Ureter (tissue), 1 donor: ENCODE measurements at places on chromosomes 5 and 9.

DNA sequence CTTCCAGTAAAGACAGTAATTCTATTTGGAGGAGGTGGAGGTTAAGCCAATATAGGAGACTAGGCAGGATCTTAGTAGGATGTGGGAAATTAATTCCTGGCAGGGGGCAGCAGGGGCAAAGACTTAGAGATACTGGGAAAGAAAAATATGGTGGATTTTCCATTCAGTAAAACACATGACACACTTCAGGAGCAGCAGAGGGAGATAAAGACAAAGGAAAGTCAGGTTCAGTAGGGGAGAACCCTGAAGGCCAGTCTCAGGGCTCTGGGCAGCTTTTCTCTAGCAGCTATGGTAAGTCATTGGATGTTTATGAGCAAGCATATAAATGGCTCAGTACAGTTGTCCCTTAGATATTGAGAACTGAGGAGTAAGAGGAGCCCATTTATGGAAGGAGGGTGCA, 105.5 kb downstream of the PJA2 start:
- no peak for DNase-seq

GRCh38 chr5:64210866-64211265, 45.2 kb downstream of the RNF180 start:
- no peak for DNase-seq

- DNase-seq = no peak
Observed at GRCh38 chr5:88092358-88092757, 176.3 kb downstream of the TMEM161B start.

- no peak for DNase-seq
Observed at GRCh38 chr9:130805510-130806326, 29.3 kb upstream of the ABL1 start.

DNA sequence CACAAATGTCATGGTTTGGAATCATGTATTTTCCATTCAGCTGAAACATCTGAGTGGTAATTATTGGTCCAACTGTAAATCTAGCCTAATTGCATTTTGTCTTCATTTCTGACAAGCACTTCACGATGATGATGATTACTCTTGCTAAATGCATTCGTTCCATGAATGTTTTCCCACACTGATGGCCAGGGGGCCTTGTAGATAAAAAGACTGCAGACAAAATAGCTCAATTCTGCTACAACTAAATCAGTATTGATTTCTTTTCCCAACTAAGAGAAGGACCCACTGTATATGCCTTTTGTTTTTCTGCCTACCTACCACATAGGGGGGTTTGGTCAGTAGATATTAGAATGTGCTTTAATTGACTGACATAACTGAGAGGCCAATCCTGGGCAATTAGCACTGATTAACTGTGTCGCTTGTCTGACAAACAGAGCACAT, 1351.3 kb upstream of the NUDT12 start:
- no peak for DNase-seq

DNA sequence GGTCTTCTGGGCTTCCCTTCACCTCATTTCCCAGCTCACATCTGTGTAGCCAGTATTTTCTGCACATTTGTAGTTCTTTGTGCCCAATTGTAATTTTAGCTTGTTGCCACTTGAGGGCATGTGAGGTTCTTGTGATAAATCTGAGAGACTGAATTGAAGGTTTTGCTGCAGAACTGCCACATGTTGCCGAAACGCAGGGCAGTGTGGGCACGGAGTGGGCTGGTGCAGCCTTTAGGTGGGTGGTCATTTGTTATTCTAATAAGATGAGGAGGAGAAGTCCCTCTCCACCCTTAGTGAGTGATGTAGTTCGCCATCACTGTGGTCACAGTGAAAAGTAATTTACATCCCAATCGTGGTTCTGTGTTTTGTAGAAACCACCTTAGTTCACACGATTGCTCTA, 21.2 kb downstream of the OTULIN start:
- DNase-seq = no peak

DNA sequence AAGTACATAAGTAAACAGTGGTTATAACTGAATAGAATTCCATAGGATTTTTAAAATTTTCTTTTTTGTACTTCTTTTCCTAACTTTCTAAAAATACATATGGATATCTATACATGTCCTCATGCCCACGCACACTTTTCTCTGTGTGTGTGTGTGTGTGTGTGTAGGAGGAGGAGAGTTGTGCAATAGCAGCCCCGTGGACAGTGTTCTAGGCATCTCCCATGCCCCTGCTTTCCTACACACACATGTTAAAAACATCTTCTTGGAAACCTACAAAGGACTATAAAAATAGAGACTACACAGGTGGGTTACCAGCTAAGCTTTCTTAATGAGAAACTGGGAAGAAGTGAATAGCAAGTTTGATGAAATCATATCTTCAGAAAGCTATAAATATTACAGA, 19.8 kb upstream of the HEXB start:
- DNase-seq = no peak

GRCh38 chr9:104993291-104993963, 65.5 kb upstream of the ABCA1 start:
- DNase-seq = peak; percentile 72

DNA sequence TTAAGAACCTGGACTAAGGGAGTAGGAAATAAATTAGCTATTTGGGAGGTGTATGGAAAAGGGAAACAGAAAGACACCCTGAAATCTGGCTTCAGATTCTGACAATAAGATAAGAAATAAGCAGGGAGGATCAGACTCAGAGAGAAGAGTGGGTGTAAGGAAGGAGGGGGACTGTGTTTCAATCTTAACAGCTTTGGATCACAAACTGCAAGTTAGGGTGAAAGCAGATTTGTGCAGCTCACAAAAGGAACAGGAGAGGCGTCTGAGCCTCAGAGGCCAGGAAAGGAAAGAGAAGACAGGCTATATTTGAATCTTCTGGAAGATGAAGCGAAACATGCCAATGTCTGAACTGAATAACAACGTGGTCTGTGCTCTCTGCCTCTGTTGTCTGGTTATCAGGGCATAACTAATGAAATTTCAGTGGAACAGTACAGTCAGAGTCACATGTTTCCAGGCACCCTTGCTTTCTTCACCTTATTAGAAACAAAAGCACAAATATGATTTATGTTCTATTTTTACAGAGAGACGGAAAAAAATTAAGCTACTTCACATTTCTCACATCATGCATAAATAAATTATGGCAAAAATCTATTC, 26.6 kb downstream of the SGTB start:
- no peak for DNase-seq

DNA sequence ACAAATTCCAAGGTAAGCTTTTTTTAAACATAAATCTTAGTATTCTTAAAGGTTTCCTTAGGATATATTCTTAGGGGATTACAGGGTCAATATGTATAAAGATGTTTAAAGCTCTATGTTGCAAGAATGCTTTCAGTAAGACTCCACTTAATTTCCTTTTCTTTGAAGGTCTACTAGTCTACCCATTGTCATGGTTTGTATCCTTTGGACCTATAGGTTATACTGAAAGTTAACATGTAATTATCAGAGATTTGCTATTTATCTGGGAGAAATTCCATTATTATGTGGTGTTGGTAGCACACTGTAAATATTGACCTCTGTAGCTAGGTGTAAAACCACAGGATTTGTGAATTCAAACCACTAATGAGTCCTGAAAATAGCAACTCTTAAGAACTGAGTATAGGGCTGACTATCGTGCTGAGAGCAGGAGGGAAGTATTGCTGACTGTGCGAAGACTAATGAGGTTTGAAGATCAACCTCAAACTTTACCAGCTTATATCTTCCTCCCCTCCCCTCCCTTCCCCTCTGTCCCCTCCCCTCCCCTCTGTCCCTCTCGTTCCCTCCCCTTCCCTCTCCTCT, 85.6 kb downstream of the GADD45G start:
- DNase-seq = no peak

DNA sequence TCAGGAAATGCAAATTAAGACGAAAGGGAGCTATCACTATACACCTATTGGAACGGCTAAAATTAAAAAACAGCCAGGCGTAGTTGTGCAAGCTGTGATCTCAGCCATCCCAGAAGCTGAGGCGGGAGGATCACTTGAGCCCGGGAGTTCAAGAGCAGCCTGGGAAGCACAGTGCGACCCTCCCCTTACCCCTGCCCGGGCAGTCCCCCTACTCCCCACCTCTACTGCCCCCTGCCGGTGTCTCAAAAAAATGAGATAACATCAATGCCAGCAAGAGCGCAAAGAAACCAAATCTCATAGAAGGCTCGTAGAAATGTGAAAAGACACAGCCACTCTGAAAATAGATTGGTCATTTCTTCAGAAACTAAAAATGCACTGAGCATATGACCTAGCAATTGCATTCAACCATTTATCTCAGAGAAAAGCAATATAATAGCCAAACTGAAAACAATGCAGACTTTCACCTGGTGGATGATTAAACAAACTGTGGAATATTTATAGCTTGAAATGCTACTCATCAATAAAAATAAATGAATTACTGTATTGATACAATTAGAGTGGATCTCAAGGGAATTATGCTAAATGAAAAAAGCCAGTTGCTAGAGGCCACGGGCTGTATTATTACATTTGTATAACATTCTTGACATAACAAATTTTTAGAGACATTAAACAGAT, 20.6 kb downstream of the OR2V2 start:
- no peak for DNase-seq

- no peak for DNase-seq
Observed at GRCh38 chr9:115757461-115757860, 396.1 kb upstream of the PAPPA start.

DNA sequence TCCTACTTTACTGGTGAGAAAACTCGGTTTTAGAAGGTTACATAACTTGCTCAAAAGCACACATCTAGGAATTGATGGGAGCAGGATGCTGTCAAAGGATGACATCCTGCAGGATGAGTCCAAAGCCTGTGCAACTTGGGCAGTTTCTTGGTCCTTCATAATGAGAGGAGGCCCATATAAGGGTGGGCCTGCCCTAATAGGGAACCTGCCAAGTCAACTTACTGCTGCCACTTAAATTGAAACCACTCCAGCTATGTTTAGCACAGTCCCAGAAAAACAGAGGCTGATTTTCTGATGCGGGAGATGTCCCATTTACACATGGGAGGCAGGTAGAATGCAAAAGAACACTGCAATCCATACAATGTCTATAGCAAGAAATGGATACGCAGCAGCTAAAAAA, 61.8 kb downstream of the FBXO38 start:
- no peak for DNase-seq

GRCh38 chr9:34463098-34463900, 4.7 kb downstream of the DNAI1 start:
- DNase-seq = no peak

DNA sequence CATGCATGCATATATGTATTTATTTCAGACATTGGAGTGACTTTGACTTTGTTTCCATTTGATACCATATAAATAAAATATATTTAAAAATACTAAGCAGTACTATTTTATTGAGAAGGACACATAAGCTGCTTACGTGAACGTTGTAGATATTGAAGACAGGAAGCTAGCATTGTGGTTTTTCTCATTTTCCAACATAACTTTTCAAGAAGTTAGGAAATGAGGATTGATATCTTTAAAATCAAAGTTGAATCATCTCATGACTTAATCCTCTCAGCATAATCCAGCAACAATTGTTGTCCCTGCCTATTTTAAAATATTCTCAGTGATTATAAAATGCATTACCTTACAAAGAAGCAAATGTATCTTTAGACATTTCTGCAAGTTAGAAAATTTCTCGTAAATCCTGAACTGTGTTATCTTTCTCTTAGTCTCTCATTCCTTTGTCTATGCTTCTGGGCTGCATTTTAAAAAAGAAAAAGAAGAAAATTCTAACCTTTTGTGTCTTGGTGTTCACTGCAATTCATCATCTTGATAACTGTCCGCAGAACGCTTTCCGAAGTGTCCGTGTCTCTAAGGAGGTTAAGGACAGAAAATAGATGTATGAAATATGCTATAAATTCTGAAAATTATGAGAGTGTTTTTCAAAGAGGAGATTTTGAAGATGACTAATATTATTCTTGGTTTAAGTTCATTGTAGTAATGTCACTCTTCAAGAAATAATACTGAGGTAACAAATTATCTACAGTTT, 1089.9 kb upstream of the CDH6 start:
- no peak for DNase-seq

- peak; percentile 59 for DNase-seq
Observed at GRCh38 chr5:75052192-75053053, at the start of gene GCNT4. TSS of gene GCNT4 (minus strand) at chr5:75052558. CDS start at chr5:75030037, 22,521 bp downstream.

DNA sequence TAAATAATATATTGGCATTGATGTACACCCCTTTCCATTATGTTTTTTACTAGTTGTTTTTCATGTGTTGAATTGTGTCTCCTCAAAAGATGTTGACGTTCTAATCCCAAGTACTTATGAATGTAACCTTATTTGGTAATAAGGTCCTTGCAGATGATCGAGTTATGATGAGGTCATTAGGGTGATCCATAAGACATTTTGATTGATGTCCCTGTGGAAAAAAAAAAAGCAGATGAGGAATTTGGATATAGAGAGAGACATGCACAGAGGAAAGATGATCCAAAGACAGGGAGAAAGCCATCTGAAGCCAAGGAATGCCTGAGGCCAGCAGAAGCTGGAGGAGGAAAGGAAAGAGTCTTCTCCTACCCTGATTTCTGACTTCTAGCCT, 632.7 kb downstream of the TLR4 start:
- DNase-seq = no peak

DNA sequence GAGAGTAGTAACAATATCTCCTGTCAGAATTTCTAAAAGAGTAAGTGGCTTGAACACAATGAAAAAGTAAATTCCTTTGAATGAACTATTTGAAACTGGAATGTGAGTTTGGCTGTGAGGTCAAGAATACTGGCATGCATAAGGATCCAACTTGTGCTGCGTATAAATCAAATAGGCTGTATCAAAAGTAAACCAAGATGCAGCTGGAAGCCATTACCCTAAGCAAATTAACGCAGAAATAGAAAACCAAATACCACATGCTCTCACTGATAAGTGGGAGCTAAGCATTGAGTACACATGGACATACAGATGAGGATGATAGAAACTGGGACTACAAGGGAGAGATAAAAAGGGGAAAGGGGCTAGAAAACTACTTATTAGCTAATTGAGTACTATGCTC, 24.0 kb upstream of the SRFBP1 start:
- no peak for DNase-seq

- DNase-seq = no peak
Observed at GRCh38 chr5:1104327-1105006, 7.4 kb downstream of the SLC12A7 start.

DNA sequence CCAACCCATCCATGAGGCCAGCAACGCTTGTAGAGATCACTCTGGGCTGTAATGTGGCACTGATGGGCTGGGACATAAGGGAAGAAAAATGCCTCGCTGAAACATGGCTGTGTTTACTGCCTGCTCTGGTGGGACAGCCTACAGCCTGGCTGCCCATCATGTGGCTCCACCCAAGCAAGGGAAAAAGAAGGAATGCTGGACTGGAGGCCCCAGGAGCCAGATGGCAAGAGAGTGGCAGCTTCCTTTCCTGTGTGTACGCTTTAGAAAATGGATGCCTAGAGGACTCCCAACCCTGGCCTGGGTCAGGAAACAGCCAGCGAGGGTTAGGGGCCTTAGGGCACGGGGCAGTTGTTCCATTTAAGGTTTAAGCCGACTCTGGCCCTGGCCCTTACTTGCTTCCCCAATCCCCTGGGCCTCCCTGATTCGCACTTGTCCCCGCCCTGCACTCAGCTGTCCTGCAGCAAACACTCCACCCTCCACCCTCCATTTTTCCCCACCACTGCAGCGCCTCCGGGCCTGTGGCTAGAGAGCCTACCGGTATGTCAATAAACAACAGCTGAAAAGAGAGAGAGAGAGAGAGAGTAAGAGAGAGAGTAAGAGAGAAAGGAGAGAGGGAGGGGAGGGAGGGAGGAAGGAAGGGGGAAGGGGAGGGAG, 819.4 kb downstream of the SEMA5A start:
- no peak for DNase-seq
